Heart left ventricle (tissue), 16 donors: ENCODE measurements at places on chromosomes 6 and 20. TPM values are rescaled to one million over a fixed set of nuclear protein-coding genes. Genes with fewer than 3 reads are reported as not detected.

DNA sequence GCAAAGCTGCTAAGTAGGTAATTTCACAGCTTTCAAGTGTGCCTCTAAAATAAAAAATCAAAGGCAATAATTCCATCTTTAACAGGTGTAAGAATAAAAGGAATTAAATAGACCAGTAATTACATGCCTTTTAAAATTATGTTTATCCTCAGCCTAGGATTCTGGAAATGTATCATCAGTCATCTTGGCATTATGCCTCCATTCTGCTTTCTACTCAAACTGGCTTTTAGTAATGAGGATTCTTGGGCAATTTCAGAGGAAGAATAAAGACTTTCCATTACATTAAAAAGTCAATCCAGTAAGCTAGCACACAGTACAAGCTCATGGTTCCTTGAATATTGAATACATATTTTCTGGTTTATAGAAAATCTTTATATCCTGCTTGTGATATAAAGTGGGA, 44.7 kb downstream of the GSTA2 start:
- no peak overlapping the region for H3K4me3 ChIP-seq
- no peak for DNase-seq
- H3K4me1 ChIP-seq, result no peaks in the 10 kb centered on the region

DNA sequence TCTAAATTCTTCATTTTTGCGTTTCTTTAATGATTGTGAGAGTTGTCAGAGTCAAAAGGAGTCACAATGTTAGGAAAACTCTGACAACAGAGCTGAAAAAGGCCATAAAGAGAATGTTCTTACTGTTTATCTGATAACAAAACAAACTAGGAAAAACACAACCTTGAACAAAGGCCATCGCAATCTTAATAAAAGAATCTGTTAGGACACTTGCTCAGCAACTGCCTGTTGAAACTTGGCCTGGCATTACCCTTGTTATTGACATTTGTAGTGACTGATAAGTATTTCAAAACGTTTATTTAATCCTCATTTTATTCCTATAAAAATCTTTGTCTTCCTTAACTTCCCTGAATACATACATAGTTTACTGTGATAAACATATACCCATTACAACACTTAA, 15.7 kb downstream of the GSTA1 start:
- no peaks in the 10 kb centered on the region for H3K27me3 ChIP-seq
- no peak for DNase-seq
- no peak overlapping the region for H3K27ac ChIP-seq
- no peak overlapping the region for H3K4me3 ChIP-seq

DNA sequence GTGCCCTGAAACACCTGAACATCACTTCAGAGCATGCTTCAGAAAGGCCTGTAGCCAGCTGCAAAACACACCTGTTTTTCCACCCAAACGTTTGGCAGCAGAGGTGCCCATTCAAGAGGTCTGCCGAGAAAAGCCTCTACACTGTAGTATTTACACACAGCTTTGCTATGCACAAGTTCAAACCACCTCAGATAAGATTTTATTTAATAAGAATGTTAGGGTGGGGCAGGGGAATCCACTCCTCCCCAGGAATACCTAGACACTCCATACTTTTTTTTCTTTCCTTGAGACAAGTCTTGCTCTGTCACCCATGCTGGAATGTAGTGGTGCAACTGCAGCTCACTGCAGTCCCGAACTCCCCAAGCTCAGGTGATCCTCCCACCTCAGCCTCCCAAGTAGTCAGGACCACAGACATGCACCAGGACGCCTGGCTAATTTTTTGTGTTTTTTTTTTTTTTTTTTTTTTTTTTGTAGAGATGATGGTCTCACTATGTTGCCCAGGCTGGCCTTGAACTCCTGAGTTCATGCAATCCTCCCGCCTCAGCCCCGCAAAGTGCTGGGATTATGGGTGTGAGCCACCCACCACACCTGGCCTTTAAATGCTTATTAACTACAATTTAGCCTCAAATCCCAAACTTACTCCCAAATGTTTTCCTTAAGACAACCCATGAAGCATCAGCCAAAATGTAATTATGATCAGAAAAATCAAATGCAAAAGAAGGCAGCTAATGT, 9.7 kb downstream of the MRPL14 start:
- H3K4me3 ChIP-seq, result no peak overlapping the region
- no peak overlapping the region for H3K27ac ChIP-seq
- peaks cover 50% of the 10 kb centered on the region for H3K4me1 ChIP-seq
- peaks cover 34% of the 10 kb centered on the region for H3K36me3 ChIP-seq

DNA sequence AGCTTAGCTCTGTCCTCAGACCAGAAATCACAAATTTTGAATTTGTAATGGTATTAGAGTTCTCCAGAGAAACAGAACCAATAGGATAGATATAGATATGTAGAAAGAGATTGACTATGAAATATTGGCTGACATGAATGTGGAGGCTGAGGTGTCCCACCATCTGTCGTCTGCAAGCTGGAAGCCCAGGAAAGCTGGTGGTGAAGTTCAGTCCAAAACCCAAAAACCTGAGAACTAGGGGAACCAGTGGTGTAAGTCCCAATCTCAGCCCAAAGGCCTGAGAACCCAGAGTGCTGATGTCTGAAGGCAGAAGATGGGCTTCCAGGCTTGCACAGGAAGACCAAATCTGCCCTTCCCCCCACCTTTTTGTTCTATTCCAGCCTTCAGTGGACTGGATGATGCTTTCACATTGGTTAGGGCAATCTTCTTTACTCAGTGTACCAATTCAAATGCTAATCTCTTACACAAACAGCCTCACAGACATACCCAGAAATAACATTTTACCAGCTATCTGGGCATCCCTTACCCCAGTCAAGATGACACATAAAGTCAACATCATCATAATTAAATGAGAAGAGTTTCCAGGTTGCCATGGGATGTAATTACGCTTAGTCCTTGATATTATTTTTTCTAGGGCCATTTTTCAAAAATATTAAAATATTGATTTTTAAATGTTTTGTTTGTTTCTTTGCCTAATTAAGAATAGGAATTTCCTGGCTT, 570.8 kb downstream of the UTRN start:
- no peak for DNase-seq
- H3K4me3 ChIP-seq, result no peak overlapping the region
- no peaks in the 10 kb centered on the region for H3K4me1 ChIP-seq
- H3K36me3 ChIP-seq, result peaks cover 2% of the 10 kb centered on the region

SLC26A8 gene
- total RNA-seq, result not detected

DNA sequence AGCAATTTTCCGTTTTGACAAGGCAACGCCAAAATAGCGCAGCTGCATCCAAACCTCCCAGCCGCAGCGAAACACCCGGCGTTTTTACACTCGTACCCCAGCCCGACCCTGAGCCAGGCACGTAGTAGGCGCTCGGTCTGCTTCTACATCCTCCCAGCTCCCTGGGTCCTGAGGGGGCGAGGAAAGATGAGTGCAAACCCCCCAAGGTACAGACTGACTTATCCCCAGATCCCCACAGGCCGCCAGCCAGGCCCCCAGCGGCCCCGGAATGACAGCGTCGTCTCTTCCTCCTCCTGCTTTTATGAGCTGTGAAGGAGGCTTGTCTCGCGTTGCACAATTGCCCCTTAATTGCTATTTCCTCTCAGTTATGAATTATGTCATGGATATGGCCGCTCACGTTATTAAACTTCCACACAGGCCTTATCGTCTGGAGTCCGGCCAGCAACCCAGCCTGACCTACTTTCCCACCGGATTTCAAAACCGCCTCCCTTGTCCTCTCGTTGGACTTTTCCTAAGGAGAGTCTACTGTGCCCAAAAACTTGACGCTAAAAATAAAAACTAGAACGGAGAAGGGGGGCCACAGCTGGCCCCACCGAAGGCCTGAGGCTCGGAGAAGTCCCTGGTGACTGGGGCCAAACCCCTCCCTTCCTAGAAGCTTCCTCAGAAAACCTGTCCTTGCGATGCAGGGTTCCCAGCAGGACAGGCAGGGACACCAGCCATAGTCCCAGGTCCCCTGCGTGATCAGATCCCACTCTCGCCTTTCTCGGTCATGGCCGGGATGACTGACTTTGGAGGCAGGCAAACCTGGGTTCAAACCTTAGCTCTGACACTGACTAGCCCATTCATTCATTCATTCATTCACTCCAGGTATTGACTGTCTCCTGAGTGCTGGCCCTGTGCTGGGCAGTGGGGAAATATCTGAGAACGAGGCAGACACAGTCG, 130.9 kb upstream of the PTPN1 start:
- peak; percentile 95 for DNase-seq
- peak overlapping the region; percentile 45 for H3K4me3 ChIP-seq
- no peaks in the 10 kb centered on the region for H3K27me3 ChIP-seq
- H3K4me1 ChIP-seq, result peaks cover 58% of the 10 kb centered on the region

GRCh38 chr6:69863766-69864165, 2.6 kb upstream of the COL19A1 start:
- H3K4me3 ChIP-seq, result no peak overlapping the region
- no peak for DNase-seq
- H3K27me3 ChIP-seq, result no peaks in the 10 kb centered on the region
- no peaks in the 10 kb centered on the region for H3K36me3 ChIP-seq

- H3K27ac ChIP-seq, result no peak overlapping the region
- H3K4me1 ChIP-seq, result no peaks in the 10 kb centered on the region
- H3K27me3 ChIP-seq, result no peaks in the 10 kb centered on the region
- DNase-seq, result no peak
These were observed 34.2 kb downstream of the SLC23A2 start for GRCh38 chr20:4966826-4967751.

DNA sequence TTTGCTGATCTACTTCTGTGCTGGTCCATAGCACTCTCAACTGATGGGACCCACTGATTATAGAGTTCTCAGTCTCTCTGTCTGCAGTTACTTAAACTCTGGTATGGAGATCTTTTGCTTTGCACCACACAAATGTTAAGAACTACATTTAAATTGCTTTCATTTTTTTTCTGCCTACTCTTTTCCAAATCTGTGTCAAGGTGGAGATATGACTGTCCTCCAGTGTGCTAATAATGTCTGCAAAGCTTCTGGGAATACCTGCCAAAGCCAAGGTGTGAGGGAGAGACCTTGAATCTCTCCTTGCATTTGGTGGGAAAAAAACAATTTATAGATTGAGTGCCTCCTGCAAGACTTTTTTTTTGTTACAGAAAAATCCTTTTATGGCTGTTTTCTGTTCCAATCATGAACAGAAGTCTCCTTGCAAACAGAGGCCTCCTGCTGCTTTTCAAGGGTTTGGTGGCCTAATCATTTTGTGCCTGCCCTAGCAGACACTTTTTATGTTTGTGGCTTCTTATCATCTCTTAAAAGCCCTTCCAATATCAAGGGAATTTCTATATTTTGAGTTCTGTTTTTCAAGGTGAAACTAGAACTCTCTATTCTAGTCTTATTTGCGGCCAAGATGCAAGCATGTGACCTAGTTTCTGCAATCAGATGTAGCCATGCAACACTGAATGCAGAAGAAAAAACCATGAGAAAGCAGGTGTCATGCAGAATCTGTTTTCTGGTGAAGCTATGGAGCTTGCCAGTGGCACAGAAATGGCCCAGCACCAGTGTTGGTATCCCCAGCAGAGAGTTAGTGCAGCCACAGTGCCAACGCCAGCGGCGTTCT, 23.2 kb upstream of the AKIRIN2 start:
- DNase-seq, result no peak
- H3K36me3 ChIP-seq, result no peaks in the 10 kb centered on the region
- H3K4me1 ChIP-seq, result peaks cover 53% of the 10 kb centered on the region

DNA sequence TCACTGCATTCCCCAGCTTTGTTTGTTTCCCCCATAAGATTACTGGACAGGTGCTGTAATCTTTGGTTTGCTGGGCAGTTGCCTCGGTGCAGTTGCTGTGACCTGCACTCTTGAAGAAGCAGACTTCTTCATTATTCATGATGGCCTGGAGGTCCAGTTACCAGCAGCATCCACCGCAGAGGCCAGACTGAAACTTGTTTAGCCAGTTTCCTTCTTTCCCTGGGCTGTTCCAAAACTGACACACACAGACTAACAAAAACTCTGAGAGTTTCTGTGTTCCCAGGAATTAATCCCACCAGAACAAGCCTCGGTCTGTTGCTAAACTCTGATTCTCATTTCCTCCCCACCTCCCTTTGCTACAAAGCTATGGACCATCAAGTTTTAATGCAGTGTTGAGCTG, 144.1 kb downstream of the QRSL1 start:
- DNase-seq, result no peak
- H3K4me3 ChIP-seq, result no peak overlapping the region
- H3K27me3 ChIP-seq, result peaks cover 2% of the 10 kb centered on the region

NHLRC1 gene
- 1.2 TPM for total RNA-seq

DNA sequence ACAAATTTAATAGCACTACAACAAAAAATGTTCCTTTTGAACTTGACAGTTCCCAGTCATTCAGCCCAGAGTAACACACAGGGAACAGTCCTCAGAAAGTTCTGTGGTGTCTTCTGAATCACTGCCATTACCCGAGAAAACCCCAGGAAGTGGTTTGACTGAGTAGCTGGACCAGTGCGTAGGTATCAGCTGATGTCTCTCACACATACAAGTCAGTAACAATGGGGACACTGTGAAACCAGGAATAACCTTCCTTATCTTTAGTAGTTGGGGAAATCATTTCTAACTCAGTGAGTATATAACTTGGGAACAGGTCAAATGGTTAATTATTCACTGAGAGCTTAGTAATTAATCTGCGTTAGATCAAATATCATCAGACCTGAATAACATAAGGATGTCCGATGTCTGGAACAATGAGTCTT, 73.1 kb downstream of the HIVEP2 start:
- H3K4me1 ChIP-seq, result peaks cover 63% of the 10 kb centered on the region
- DNase-seq, result peak; percentile 51
- H3K4me3 ChIP-seq, result no peak overlapping the region
- peak overlapping the region; percentile 71 for H3K27ac ChIP-seq
- H3K27me3 ChIP-seq, result no peaks in the 10 kb centered on the region
- no peaks in the 10 kb centered on the region for H3K36me3 ChIP-seq
